Endodermal cell (in vitro differentiated cells): ENCODE measurements at places on chromosomes 4 and X. TPM values are rescaled to one million over a fixed set of nuclear protein-coding genes. Genes with fewer than 3 reads are reported as not detected.

The FGF13 gene
- 31.1 to 45.3 TPM (median 31.2 TPM) in 3 replicates for total RNA-seq

GRCh38 chr4:25157081-25157480 is 3.2 kb downstream of the SEPSECS start:
- no peak for DNase-seq

DNA sequence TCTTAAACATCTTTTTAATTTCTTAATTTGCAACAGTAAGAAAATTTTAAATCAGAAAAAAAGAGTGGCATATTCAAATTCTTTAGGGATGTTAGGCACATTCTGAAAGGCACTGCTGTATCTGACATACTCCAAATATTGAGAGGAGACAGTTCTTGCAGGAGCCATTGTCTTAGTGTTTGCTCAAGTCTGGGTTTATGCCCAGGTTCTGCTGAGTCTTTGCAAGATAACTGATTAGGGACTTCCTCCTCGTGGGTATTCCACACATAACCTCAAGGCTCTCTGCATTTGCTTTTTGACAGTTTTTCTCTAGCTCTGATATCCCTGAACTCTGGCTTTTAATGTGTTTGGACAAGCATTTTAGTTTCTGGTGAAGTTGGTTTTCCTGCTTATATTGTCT is 52.6 kb downstream of the RPS3A start:
- DNase-seq: no peak

DNA sequence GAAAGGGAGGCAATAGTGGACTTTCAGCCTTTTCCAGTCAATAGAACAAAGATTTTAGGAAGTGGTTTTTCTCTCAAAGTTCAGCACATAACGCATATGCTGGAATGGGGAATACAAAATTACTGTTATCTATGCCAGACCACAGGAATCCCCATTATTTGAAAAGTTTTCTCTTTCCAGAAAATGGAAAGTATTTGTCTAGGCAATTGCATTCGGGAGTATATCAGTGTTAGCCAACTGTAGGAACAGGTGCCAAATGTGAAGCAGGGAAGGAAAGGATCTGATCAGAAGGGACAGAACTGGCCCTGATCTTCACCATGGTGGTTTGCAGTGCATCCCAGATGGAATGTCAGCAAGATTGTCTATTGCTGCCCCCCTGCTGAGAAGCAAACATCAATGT is 213.6 kb downstream of the CPE start:
- DNase-seq: no peak

DNA sequence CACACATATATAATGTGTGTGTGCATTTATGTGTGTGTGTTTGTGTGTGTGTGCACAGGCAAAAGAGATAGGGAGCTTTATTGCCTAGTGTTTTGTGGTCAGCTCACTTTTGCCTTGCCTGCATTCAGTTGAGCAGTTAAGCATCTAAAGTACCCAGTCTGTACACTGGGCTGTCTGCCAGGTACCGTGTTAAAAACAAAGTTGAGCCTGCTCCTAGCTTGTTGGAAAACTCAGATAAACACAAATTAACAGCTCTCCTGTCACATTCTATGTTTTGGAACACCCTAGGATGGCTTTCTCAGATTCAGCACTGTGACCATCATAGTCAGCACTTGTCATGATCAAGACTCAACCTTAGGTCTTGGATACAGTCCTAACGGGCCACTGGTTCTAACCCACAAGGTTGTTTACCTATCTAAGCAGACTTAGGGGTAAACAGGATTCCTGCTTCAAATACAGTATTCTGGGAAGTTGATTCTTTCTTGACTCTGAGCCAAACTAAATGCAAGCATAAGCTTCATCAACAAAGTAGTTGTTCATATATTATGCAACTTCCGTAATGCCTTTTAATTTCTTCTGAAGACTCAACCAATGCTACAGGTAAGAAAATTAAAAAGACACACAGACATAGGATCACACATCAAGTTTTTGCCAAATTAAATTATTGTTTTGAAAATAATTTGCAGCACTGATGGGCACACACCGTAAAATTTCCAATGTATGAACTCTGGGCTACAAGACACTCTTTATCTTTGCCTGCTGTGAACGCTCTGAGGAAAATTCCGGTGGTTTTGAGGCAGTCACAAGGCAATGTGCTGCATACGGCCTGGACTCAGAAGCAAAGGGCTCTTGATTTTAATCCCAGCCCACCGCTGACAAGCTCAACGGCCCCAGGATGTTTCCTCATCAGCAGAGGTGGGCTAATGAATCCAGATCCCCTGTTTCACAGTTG is 11.3 kb upstream of the CD99 start:
- no peak for DNase-seq

GRCh38 chrX:132488180-132488705 is 595 bp downstream of the MBNL3 start:
- no peak for DNase-seq

The ODAPH gene
- total RNA-seq: not detected in 2 replicates

DNA sequence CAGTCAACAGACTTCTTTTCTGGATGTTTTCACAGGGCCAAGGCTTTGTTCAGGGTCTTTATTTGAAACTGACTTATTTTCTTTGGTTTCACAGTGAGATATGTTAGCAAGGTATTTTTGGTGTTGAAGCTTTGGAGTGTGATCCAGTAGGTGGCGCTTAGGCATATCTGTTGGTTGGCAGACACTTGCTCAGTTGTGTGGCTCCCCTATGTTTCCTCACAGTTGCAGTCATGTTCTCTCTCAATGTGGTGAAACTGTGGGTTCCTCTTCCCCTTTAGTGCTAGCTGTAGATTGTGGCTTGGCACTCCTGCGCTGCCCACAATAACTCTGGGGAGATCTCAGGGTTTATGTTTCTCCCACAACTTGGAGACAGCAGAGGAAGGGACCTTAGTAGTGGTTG is 460.8 kb downstream of the SLITRK2 start:
- peak; percentile 66 for DNase-seq

DNA sequence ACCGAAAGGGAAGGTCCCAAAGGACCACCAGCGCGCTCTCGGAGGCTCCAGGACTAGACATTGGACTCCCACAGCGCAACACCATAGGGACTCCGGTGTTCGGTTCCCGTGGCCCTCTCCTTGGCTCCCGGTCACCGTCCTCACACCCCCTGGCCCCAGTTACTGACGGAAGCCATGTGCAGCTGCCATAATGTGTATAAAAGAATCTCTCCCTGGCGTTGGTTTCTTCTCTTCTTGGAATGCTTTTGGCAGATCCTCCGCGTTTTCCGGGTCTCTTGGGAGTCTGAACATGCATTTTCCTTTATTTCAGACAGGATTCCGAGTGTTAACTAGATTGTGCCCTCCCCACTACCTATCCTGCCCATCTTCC is 69.8 kb downstream of the FBXO8 start:
- peak; percentile 63 for DNase-seq

DNA sequence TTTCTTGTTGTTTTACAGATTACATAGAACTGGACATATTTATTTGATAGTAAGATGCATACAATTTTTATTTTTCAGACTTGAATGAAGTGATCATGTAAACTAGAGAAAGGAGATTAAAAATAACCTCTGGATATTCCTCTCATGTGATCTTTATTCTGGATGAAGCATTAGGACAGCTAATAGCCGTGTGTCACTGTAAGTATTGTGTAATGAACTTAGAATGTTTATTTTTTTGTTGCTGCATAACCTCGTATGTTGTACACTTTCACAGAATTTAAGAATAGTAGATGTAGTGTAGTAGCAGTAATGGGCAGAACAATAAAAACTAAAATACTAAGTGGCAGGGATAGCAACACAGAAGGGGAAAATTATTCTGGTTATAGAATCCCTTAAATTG is 2094.5 kb upstream of the TENM3 start:
- DNase-seq: no peak

DNA sequence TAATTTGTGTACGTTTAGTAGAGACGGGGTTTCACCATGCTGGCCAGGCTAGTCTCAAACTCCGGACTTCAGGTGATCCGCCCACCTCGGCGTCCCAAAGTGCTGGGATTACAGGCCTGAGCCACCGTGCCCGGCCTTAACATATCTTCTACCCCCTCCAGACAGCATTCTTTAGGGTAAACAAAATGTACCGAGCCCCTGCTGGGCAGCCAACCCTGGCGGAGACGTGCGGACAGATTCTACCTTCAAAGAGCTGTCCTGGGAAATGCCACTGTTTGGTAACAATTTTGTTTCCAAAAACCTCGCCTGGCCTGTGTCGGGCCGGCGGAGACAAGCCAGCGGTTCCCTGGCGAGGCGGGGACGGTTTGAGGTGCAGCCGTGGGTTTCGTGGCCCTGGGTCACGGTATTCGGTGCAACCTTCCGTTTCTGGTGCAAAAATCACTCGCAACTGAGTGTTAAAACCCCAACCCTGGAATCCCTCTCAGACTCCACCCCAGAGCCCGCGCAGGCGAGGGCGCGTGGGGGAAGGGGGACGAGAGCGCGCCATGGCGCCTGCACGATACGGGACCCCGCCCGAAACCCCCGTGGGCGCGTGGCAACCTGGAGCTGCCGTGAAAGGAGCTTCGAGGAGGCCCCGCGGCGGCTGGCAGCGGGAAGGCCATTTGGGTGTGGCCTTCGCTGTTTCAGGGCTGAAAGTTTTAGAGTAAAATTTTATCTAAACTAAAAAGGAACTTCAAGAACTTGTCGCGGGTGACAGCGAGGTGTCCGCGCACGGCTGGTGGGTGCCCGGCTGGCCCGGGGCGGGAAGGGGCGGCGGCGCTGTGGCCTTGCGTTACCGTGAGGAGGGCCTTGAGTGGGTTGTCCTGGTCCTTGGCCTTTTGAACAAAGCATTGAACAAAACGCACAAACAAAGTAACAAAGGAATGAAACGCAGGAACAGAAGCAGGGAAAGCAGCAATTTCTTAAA is 17.0 kb downstream of the MRFAP1 start:
- DNase-seq: no peak

The TMEM154 gene
- 0.52 to 3.0 TPM (median 1.6 TPM) in 3 replicates for total RNA-seq

DNA sequence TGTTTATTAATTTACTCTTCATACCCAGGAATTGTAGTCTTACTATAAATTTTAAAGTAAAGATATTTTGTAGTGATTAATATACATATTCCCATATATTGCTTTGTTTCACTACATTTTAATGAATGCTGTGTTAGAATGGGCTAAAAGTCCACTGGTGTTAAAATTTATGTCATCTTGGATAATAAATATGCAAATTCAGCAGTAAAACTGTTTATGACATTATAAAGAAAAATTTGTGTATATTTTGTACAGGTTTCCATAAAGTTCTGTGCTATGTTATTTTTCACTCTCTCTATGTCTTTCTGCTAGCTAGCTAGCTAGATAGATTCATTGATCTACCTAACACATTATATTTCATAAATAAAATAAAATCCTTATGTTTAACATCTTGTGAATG is 1071.2 kb downstream of the FAT4 start:
- DNase-seq: no peak

DNA sequence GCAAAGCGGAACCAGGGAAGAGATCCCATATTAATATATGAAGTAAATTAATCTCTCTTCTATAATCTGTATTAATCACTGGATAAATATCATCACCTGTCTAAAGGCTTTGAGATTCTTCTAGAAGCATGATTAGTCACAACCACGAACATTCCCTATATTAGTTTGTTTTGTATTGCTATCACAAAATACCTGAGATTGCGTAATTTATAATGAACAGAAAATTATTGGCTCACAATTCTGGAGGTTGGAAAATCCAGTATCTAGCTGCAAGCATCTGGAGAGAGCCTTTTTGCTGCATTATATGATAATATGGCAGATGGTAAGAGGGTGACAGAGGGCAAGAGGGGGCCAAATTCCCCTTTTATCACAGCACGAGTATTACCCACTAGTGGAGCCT is 532.6 kb upstream of the EPHA5 start:
- no peak for DNase-seq

- DNase-seq: peak; percentile 68
Measured at GRCh38 chr4:42515156-42515884, 118.0 kb downstream of the SHISA3 start.

- DNase-seq: no peak
Measured at GRCh38 chr4:27763830-27764525, 903.3 kb downstream of the STIM2 start.

GRCh38 chr4:112944006-112944405 is 105.4 kb upstream of the ANK2 start:
- DNase-seq: no peak

The CCSER1 gene
- total RNA-seq: 0.88 and 1.1 TPM in 2 replicates

- DNase-seq: no peak
Measured at GRCh38 chr4:100421361-100421978, 96.4 kb downstream of the EMCN start.

- no peak for DNase-seq
Measured at GRCh38 chrX:15903186-15903681, 48.6 kb upstream of the AP1S2 start.

- DNase-seq: no peak
Measured at GRCh38 chrX:30039768-30040167, 175.6 kb upstream of the MAGEB2 start.
